ENCODE measurements at places on chromosomes 12 and 14. TPM values are rescaled to one million over a fixed set of nuclear protein-coding genes. Genes with fewer than 3 reads are reported as not detected.

GRCh38 chr12:30814295-30814655, 59.5 kb upstream of the CAPRIN2 start:
- no peaks in the 10 kb centered on the region for H3K4me1 ChIP-seq
- H3K27ac ChIP-seq, result no peak overlapping the region
- no peaks in the 10 kb centered on the region for H3K36me3 ChIP-seq
- H3K27me3 ChIP-seq, result no peaks in the 10 kb centered on the region
- no peak for DNase-seq

EP400 gene
- 46.2 TPM for total RNA-seq

NYNRIN gene
- 17.9 TPM for total RNA-seq

GARIN6 gene
- total RNA-seq, result not detected

BEST3 gene
- not detected for total RNA-seq

DNA sequence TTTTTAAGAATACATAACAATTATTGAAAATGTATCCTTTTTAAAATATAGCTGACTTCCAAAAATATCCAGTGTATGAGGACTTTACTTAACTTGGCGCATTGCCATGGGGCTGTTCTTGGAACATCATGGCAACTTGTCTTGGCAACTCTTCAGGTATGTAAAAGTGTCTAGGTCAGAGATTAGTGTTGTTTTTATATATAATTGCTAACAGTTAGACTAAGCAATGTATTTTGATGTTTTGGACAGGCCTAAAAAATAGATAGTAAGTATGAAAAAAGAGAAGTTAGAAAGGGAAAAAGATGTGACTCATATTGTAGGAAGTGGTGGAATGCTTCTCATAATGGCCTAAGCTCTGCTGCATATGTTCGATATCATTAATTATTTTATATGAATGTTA, 70.9 kb downstream of the MON2 start:
- no peak overlapping the region for H3K4me3 ChIP-seq
- H3K27ac ChIP-seq, result no peak overlapping the region
- no peak for DNase-seq
- no peaks in the 10 kb centered on the region for H3K27me3 ChIP-seq
- no peaks in the 10 kb centered on the region for H3K4me1 ChIP-seq

DNA sequence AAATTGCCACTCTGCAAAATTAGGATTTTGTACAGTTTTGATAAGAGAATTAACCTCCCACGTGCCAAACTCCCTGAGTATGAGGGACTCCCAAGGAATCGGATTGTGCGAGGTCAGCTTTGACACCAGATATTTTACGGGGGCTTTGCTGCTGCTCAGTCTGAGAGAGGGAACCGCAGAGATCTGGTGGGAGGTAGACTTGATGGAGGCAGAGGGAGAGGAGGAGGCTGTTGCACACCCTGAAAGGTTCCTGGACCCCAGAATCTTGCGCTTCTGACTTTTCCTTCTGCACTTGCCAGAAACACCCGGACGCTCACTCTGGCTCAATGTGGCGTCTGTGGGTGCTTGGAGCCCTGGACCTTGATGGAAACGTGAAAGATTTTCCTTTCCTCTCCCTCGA, 83.9 kb downstream of the PAPOLA start:
- H3K27ac ChIP-seq, result no peak overlapping the region
- peaks cover 11% of the 10 kb centered on the region for H3K4me1 ChIP-seq
- H3K27me3 ChIP-seq, result peaks cover 28% of the 10 kb centered on the region
- no peak overlapping the region for H3K4me3 ChIP-seq

DNA sequence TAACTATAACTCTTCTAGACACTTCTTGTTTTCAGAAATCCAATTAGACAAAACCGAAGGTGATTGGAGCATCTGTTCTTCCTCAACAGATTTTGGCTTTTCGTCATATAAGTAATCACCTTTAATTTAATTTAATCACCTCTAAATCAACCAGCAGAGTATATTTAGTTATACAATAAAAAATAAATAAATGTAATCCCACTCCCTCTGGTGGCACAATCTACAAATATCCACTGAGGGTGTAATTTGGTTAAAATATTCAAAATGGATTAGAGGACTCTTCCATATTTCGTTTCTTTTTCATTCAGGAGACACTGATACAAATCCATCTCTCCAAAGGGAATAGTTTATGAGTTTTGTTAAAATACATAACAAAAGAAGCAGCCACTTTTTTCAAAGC, 18.3 kb upstream of the SLC35F4 start:
- no peaks in the 10 kb centered on the region for H3K4me1 ChIP-seq
- H3K4me3 ChIP-seq, result no peak overlapping the region
- no peaks in the 10 kb centered on the region for H3K36me3 ChIP-seq

GRCh38 chr12:118822512-118822911, 158.8 kb upstream of the SRRM4 start:
- DNase-seq, result no peak
- H3K27me3 ChIP-seq, result no peaks in the 10 kb centered on the region
- no peak overlapping the region for H3K4me3 ChIP-seq
- H3K4me1 ChIP-seq, result no peaks in the 10 kb centered on the region
- H3K27ac ChIP-seq, result no peak overlapping the region
- H3K36me3 ChIP-seq, result no peaks in the 10 kb centered on the region

GRCh38 chr12:24872211-24872610, 76.7 kb downstream of the BCAT1 start:
- peaks cover 3% of the 10 kb centered on the region for H3K36me3 ChIP-seq
- no peak overlapping the region for H3K27ac ChIP-seq
- no peaks in the 10 kb centered on the region for H3K4me1 ChIP-seq
- no peak overlapping the region for H3K4me3 ChIP-seq
- H3K27me3 ChIP-seq, result no peaks in the 10 kb centered on the region
- DNase-seq, result no peak
